ENCODE measurements at places on chromosomes 12 and 14.

- DNase-seq: no peak
These were observed 34.2 kb upstream of the PYGL start for GRCh38 chr14:50978529-50978871.

DNA sequence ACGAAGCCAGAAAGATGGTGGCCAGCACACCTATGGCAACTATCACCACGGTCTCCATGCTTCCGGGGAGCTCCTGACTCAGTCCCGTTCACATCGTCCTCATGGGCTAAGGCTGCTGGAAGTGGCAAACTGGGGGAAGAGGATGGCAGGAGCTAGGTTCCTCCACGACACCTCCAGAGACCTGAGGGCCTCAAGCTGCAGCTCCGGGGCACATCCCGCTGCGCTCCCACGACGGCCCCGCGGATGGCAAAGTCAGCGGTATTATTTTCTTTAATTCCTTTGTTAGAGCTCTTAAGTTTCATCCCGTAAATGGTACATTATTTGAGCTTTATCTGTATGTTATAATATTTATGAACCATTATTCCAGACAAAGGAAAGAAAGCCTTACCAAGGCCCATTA lies 190.5 kb downstream of the DACT1 start:
- no peak for DNase-seq

DNA sequence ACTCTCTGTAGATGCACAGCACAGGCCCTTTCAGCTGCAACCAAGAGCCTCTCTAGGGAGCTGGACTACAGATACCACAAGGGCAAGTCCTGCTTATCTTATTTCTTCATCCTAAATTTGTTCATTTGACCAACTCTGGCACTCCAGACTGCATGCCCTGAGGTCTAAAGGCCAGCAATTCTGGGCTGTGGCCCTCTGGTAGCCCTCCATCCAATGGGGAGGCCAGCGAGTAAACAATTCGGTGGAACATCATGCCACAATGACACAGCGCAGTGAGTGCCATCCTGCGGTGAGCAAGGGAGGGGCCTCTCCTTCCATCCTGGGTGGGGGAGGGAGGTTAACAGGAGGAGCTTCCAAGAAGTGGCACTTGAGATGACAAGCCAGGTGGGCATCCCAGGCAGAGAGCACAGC lies 652 bp upstream of the SELPLG start:
- DNase-seq: no peak

- no peak for DNase-seq
These were observed 269.9 kb upstream of the MGAT4C start for GRCh38 chr12:86526060-86526595.

DNA sequence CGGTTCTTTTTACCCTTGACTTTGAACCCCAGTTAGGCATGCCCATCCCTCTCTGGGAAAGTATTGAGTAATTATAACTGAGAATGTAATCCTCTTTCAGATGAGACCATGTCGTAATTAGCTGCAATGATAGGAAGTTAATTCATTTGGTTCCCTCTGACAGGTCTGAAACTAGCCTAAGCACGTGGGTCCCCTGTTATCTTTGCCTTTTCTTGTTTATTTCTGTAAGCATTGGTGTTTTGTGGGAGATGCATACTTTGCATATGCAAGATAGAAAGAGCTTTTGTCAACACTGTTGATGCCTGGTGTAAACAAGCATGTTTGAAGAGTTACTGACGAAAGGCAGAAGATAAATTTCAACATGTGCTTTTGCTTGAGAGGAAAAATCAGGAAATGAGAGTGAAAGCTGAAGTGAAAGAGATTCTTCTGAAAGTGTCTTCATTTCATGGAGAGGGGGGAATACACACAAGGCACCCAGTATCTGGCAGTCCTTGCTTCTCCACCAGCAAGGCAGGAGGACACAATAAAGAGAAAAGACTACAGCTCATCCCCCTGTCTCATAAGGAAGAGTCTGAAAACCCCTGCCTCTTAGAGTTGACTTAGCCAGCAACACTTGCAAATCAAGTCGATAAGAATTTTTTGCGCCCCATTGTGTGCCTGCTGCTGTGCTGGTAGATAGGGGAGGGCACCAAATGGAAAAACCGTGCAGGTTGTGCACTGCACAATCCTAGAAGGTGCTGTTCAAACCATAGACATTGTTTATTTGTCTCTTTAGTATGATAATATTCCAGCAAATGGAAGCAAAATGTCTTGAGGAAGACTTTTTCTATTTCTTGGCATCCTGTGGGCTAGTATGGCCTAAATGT lies 77.8 kb downstream of the SLC24A4 start:
- DNase-seq: no peak

DNA sequence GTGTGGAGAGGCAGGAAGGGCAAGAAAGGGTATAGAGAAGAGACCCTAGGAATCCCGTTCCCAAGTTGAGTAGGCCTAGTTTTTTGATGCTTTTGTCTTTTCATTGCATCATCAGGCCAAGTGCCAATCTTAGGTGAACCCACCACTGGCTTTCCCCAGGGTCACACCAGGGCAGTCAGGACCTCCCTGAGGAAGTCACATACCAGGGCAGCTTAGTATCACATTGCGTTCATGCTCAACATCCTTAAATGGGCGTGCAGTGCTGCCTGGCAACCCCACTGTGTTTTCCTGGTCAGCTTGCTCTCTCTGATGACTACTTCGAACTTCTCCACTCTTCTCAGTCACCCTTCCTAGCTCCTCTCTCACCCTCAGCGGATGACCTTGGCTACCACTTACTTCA lies 9.0 kb downstream of the ASIC1 start:
- DNase-seq: no peak

DNA sequence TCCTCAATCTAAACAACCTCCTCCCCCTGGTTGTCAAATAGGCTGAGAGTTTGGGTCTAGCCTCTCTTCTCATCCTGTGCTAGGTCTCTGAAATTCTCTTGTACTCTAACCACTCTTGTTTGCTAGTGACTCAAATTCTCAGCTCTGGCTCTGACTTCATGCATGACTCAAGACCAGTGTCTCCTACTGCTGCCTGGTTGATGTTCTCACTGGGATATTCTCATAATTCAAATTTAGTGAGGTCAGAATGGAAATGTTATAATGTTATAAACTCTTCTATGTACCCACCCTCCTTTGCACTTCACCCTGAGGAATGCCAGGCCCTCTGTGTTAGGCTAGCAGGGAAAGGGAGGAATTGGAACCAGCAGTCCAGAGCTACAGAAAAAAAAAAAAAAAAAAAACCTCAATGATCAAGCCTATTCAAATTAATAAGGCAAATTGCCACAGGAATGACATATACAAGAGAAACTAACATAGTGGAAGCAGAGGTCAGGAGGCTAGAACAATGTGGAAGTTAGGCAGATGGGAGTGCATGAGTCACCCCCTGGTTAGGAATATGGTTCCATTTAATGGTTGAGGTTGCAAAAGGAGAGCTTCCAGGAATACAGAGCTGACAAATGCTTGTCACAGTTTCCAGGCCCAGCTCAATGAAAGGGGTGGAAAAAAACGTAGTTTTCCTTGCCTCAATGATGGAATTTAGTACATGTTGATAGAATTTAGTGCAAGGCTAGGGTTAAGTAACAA lies 459.5 kb downstream of the RMST start:
- no peak for DNase-seq

DNA sequence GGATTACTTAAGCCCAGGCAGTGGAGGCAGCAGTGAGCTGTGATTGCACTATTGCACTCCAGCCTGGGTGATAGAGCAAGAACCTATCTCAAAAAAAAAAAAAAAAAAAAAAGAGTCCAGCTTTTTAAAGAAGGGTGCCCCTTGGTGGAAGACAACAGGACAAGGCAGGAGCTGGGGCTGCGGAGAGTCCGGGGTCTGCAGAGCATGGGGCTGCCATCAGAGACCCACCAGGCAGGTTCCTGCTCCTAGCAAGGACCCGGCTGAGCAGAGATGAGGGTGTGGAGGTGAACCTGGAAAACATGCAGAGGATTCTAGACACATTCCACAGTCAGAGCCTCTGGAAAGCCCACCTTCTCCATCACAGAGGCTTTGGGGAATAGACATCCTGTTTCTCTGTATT lies 21.0 kb upstream of the CIPC start:
- DNase-seq: no peak

GRCh38 chr12:123877968-123878367 lies 94.7 kb downstream of the CCDC92 start:
- DNase-seq: no peak

- DNase-seq: no peak
These were observed 4.9 kb upstream of the NECAP1 start for GRCh38 chr12:8077207-8077606.

DNA sequence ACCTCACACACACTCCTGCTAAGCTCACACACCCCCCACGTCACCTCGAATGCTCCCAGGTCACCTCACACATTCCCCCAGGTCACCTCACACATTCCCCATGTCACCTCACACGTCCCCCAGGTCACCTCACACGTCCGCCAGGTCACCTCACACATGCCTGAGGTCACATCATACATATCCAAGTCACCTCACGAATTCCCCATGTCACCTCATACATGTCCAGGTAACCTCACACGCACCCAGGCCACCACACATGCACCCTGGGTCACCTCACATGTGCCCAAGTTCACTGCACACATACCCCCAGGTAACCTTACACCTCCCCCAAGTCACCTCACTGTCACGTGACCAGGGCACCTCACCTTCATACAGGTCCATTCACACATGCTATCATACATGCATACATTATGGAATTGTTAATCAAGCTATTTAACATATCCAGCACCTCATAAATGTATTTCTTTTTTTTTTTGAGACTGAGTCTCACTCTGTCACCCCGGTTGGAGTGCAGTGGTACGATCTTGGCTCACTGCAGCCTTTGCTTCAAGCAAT lies 640.3 kb downstream of the TMEM121 start:
- DNase-seq: no peak

- no peak for DNase-seq
These were observed 7.2 kb downstream of the HSP90AA1 start for GRCh38 chr14:102079700-102079979.

GRCh38 chr12:24421759-24422158 lies 472.3 kb upstream of the SOX5 start:
- no peak for DNase-seq

Data from Right ventricle myocardium superior (tissue), 1 donor.